Activated naive CD8-positive, alpha-beta T cell treated with anti-CD3 and anti-CD28 coated beads, Interleukin-2, amount 10 ng/mL, durations not matched to agents 7 days and 5 days (primary cell): ENCODE measurements at places on chromosomes 12 and 14. TPM values are rescaled to one million over a fixed set of nuclear protein-coding genes. Genes with fewer than 3 reads are reported as not detected.

VRTN gene
- not detected for total RNA-seq

REP15 gene
- 0.28 TPM for total RNA-seq

ACOT6 gene
- not detected for total RNA-seq

KRT73 gene
- 0.42 TPM for total RNA-seq

MYL2 gene
- total RNA-seq, result not detected

COL2A1 gene
- total RNA-seq, result not detected
